ENCODE measurements at places on chromosomes 13 and 19. TPM values are rescaled to one million over a fixed set of nuclear protein-coding genes. Genes with fewer than 3 reads are reported as not detected.

The DAND5 gene
- total RNA-seq: 0.83 TPM

The ZNF579 gene
- total RNA-seq: 11.1 TPM

- H3K27ac ChIP-seq: no peak overlapping the region
- no peaks in the 10 kb centered on the region for H3K27me3 ChIP-seq
- H3K36me3 ChIP-seq: no peaks in the 10 kb centered on the region
- H3K4me1 ChIP-seq: no peaks in the 10 kb centered on the region
- H3K4me3 ChIP-seq: no peak overlapping the region
- no peak for DNase-seq
These were observed 19.9 kb upstream of the CYP4F8 start for GRCh38 chr19:15595069-15595468.

- no peaks in the 10 kb centered on the region for H3K27me3 ChIP-seq
- H3K27ac ChIP-seq: no peak overlapping the region
- H3K4me3 ChIP-seq: no peak overlapping the region
These were observed 1.4 kb downstream of the CAPN12 start for GRCh38 chr19:38742906-38743305.

DNA sequence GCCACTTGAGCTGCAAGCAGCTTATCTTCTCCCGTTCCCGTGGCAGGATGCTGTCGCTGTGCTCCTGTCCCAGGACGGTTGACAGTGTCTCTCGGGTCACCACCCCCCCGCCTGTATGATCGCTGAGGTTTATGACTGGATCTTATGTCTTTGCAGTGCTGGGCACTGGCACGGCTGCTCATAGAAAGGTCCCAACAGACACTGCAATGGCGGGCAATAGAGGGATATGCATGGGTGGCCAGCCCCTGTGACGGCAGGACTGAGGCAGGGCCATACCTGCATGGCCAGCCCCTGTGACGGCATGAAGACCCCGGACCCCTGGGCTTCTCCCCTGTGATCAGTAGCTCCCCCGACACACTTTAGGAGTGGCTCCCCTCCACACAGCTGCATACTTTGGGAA lies 307.2 kb downstream of the TEX29 start:
- H3K27me3 ChIP-seq: no peaks in the 10 kb centered on the region
- H3K4me1 ChIP-seq: no peaks in the 10 kb centered on the region
- no peak for DNase-seq
- no peak overlapping the region for H3K4me3 ChIP-seq
- no peak overlapping the region for H3K27ac ChIP-seq
- no peaks in the 10 kb centered on the region for H3K36me3 ChIP-seq

DNA sequence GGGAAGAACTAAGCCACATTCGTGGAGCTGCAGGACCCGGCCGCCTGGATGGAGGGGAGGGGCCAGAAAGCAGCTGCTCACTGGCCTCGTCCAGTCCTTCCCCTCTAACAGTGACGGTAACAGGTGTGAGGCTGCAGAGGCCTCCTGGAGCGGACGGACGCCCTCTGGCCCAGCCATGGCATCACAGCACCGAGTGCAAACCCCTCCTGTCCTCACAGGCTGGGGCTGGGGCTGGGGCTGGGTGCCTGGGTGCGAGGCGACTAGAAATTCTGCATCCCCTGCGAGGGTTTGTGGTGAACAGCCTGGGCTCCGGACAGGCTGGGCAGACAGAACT lies 3.6 kb downstream of the MICOS13 start:
- peaks cover 12% of the 10 kb centered on the region for H3K36me3 ChIP-seq
- H3K27me3 ChIP-seq: no peaks in the 10 kb centered on the region
- H3K4me3 ChIP-seq: no peak overlapping the region
- no peak overlapping the region for H3K27ac ChIP-seq

- H3K4me3 ChIP-seq: no peak overlapping the region
- no peak overlapping the region for H3K27ac ChIP-seq
These were observed 97.5 kb downstream of the UGGT2 start for GRCh38 chr13:95955719-95956118.

GRCh38 chr13:36074659-36075058 lies 56.5 kb downstream of the DCLK1 start:
- peaks cover 5% of the 10 kb centered on the region for H3K4me1 ChIP-seq
- H3K36me3 ChIP-seq: no peaks in the 10 kb centered on the region
- no peak overlapping the region for H3K4me3 ChIP-seq
- H3K27ac ChIP-seq: no peak overlapping the region

DNA sequence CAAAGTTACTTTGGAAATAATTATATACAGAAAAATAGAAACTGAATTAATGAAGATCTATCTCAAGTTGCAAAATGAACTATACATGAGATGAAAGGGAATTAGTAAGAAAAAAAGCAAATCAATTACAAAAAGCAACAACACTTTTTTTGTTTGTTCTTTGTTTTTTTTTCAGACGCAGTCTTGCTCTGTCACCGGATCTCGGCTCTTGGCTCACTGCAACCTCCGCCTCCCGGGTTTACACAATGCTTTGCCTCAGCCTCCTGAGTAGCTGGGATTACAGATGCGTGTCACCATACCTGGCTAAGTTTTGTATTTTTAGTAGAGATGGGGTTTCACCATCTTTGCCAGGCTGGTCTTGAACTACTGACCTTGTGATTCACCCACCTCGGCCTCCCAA lies 2.2 kb downstream of the ZNF415 start:
- no peaks in the 10 kb centered on the region for H3K36me3 ChIP-seq
- H3K4me1 ChIP-seq: peaks cover 24% of the 10 kb centered on the region
- no peak overlapping the region for H3K4me3 ChIP-seq
- H3K27me3 ChIP-seq: no peaks in the 10 kb centered on the region
- no peak for DNase-seq

GRCh38 chr19:10809651-10810285 lies 26.2 kb downstream of the TMED1 start:
- no peak overlapping the region for H3K4me3 ChIP-seq
- H3K27ac ChIP-seq: no peak overlapping the region
- H3K27me3 ChIP-seq: no peaks in the 10 kb centered on the region
- H3K36me3 ChIP-seq: peaks cover 97% of the 10 kb centered on the region
- H3K4me1 ChIP-seq: peaks cover 11% of the 10 kb centered on the region
- DNase-seq: no peak

DNA sequence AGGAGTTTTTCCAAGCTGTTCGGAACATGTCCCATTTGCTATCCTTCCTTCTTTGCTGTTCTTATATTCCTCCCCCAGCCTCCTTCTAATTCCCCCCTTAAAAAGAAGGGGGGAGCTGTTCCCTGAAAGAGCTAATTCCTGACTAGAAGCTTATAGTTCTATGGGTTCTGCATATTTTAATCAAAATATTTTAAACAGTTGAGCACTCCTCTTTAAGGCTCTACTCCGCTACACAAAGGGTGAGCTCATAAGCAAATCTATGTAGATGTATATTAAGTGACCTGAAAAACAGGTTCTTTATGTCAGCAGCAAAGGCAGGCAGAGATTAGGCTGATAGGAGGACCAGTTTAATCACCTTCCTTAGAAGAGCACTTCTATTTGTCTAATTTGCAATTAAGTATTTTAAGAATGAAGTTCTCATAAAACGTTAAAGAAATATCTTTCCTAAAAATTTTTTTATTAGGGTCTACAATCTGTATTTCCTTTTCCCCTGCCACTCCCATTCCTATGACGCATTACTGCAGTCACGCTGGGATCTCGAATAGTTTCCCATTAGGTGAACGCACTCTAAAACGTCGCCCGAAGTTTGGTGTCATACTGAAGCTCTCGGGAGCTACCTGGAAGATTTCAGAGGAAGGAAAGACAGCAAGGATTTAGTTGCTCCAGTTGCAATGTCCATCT lies 5.2 kb downstream of the EFNB2 start:
- no peak overlapping the region for H3K27ac ChIP-seq
- H3K4me3 ChIP-seq: peak overlapping the region; percentile 12
- peaks cover 48% of the 10 kb centered on the region for H3K4me1 ChIP-seq
- no peaks in the 10 kb centered on the region for H3K36me3 ChIP-seq
- no peak for DNase-seq

DNA sequence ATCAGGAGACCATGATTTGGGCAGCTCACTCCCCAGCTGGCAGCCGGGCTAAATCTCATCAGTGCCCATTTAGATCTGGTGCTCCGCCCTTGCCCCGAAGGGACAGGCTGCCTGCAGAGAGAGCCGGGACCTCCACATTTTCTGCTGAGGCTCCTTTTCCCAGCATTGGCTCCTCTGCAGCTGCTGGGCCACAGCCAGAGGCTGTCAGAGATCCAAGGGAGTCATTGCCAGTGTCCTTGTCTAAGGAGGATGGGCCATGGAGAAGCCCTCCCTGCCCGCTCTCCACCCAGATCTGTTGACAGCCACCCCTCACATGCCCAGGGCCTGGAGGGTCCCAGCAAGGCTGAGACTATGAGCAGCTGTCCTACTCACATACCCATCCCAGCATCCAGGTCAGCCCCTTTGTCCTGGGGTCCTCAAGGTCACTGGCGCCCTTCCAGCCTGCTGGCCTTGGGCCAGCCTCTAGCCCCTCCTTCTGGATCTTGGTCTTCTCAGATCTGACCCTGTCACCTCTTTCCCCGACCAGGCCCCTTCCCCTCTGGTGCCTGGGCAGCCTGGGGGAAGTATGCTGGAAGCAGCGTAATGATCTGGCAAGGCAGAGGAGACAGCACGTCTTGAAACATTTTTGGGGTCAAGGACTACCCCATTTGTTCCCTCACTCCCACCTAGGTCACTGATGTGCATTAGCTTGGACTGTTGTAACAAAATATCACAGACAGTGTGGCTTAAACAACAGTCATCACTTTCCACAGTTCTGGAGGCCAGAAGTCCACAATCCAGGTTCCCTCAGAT lies 7.9 kb downstream of the PIN1 start:
- H3K4me1 ChIP-seq: peaks cover 33% of the 10 kb centered on the region
- H3K36me3 ChIP-seq: peaks cover 50% of the 10 kb centered on the region
- H3K27me3 ChIP-seq: no peaks in the 10 kb centered on the region

DNA sequence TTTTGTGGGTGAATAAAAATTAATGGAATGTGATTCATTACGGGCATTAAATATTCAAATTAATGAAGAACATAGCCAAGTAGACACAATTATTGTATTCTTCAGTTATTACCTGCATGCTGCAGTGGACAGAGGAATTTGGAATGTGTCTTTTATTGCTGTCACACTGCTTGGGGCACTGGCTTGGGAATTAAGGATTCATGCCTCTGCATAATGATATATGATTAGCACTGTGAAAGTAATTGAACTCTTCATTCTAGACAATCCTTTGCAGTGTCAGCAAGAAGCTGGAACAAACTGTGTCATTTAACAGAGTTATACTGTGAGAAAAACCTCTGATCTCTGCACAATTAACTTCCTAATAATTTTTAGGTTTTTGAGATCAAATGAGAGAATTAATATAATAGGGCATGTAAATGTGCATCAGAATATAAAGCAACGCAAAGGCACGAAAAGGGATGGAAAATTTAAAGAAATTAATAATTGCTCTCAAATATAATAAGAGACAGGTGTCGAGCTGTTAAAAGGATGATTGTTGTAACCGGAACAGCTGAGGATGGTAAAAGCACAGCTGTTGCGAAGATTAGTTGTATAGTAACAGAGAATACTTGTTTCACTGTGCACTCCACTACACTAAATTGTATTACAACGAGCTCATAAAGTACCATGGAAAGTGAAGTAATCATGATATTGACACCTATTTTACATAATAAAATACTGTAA lies 235.1 kb upstream of the MIR17HG start:
- H3K4me1 ChIP-seq: no peaks in the 10 kb centered on the region
- no peaks in the 10 kb centered on the region for H3K36me3 ChIP-seq

DNA sequence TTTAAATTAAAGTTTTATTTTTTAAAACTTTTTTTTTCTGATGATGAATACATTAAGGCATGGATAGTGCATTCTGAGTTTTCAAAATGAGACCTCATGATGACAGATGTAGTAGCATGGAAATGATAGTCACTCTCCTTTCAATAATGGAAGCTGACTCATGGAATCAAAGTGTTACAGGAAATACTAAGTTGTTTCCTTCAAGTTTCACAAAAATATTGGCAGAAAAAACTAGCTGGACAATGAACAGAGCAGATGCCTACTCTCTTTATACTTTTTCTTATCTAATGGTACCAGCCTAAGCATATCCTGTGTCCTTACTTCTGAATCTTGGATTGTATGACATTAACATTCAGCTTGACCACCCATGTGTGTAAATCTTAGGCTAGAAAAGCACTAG lies 1337.3 kb downstream of the PCDH9 start:
- H3K27me3 ChIP-seq: no peaks in the 10 kb centered on the region
- no peak overlapping the region for H3K4me3 ChIP-seq
- no peaks in the 10 kb centered on the region for H3K4me1 ChIP-seq
- H3K27ac ChIP-seq: no peak overlapping the region

DNA sequence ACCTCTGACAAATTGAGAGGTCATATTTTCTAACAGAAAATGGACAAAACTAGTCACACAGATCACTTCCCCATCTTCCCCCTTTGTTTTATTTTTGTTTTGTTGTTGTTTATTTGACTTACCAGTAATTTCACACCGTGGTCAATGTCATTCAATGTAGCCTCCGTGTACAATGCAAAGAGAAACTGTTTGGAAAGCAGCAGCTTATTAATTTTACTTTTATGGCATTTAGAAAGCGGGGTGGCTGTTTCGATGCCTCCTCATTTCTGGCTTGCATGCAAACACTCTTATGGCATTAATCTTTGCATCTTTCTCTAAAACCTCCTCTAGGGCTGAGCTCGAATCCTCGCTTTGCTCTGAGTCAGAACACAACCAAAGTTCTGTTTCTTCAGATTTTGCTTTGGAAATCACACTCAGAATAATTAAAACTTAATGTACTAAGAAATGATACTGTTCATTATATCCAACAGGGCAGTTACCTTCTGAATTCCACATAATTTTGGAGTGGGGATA lies 77.0 kb downstream of the ZNF536 start:
- peaks cover 3% of the 10 kb centered on the region for H3K4me1 ChIP-seq
- no peak for DNase-seq
- H3K4me3 ChIP-seq: no peak overlapping the region
- no peak overlapping the region for H3K27ac ChIP-seq
- no peaks in the 10 kb centered on the region for H3K27me3 ChIP-seq
- H3K36me3 ChIP-seq: no peaks in the 10 kb centered on the region

- no peak for DNase-seq
- H3K4me3 ChIP-seq: no peak overlapping the region
- no peaks in the 10 kb centered on the region for H3K4me1 ChIP-seq
- H3K27ac ChIP-seq: no peak overlapping the region
These were observed 51.3 kb downstream of the TEX29 start for GRCh38 chr13:111371720-111372119.

GRCh38 chr19:53873773-53874605 lies 6.3 kb downstream of the MYADM start:
- H3K27me3 ChIP-seq: no peaks in the 10 kb centered on the region
- no peak overlapping the region for H3K27ac ChIP-seq
- H3K36me3 ChIP-seq: peaks cover 52% of the 10 kb centered on the region
- H3K4me1 ChIP-seq: peaks cover 27% of the 10 kb centered on the region
- no peak for DNase-seq

- no peak overlapping the region for H3K27ac ChIP-seq
- peaks cover 11% of the 10 kb centered on the region for H3K36me3 ChIP-seq
- no peaks in the 10 kb centered on the region for H3K27me3 ChIP-seq
These were observed 4.6 kb downstream of the RANBP3 start for GRCh38 chr19:5973376-5973775.

DNA sequence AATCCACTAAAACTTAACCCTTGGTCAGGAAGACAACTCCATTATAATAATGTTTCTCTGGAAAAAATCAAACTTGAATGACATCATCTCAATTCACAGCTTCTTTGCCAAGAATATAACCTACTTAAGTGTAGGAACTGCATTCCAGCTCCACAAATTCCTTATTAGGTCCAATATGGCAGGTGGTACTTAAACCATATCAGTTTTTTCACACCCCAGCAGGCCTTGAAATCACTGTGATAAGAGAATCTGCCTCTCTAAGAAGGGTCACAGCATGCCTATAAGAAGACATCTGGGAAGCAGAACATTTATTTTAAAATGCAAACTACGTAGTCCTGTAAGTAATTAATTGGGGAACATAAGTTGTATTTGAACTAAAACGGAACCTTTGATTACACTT lies 687.8 kb downstream of the DIAPH3 start:
- no peak overlapping the region for H3K4me3 ChIP-seq
- H3K27me3 ChIP-seq: no peaks in the 10 kb centered on the region
- H3K27ac ChIP-seq: no peak overlapping the region
- DNase-seq: no peak
- H3K4me1 ChIP-seq: peaks cover 15% of the 10 kb centered on the region
- no peaks in the 10 kb centered on the region for H3K36me3 ChIP-seq
